ENCODE measurements at places on chromosomes 16 and 17.

- DNase-seq, result no peak
These were observed 24.6 kb upstream of the COX10 start for GRCh38 chr17:14044702-14045101.

DNA sequence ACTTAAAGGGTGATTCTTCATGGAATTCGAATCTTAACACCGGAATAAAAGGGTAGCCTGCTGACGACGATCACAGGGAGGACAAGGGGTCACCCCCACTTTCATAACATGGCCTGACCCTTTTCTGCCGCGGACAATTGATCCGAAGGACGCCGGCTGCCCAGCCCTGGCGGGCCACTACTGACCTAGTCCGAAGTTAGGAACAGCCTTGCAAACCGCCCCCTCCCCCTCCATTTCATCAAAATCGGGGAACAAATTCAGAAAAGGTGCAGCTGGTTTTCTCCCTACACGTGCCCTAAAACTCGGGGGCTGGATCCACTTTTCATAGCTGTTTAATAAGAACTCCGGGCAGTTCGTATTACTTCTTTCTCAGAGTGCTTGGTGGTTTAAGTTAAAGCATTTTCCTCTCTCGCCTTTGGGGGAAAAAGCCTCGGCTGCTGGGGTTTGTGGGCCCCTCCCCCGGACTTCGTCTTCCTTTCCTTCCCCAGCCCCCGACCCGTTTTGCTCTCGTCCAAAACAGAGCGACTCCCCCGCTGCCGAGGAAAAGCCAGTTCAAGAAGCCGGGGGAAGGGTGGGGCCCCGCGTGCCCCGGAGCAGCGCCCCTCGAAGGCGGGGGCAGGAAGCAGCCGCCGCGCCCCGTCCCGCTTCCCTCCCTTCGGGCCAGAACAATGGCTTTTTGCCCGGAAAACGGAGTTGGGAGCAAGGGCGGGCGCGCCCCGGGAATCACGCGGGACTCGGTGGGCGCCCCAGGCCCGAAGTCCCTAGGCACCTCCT, 641 bp upstream of the CBX2 start:
- peak; percentile 43 for DNase-seq

DNA sequence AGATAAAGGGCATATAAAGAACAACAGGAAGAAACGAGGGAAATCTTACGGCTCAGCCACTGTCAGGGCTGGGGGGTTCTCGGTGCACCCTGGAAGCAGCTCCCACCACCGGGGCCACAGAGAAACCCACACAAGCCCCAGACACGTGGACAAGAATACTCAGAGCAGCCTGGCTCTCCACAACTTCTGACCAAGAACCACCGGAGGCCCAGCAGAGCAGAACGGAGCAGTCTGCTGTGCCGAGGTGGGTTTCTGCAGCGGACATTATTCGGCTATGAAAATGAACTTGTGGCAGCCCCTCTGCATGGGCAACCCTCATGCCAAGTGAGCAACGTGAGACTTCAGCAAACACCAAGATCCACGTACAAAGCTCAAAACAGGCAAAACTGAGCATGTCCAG, 6.8 kb downstream of the DNASE1 start:
- no peak for DNase-seq

GRCh38 chr16:86934581-86935375, 356.4 kb downstream of the FOXL1 start:
- DNase-seq, result no peak

DNA sequence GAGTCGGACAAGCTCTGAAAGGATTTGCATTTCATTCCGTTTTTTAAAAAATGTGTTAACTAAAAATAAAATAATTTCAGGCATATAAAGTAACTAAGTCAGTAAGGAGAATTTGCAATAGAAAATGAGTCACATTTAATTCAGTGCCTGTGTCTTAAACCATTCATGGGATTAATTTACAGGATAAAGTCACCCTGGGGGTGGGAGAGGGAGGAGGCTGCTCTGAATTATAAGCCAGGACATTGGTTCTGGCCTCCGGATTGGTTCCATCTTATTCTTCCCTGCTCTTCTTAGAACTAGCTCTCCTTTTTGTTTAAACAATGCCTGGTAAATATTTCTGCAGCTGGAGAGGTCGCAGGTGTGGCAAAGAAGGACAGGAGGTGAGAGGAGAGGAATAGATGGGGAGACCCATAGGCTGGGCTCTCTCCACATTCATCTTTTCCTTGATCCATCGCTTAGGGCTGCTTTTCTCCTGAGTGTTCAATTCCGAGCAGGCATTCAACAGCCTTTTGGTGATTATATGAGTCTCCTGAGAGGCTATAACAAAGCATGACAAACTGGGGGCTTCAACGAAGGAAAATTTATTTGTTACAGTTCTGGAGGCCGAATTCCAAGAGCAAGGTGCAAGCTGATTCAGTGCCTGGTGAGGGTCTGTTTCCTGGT, 319.2 kb downstream of the PHKB start:
- DNase-seq, result no peak

DNA sequence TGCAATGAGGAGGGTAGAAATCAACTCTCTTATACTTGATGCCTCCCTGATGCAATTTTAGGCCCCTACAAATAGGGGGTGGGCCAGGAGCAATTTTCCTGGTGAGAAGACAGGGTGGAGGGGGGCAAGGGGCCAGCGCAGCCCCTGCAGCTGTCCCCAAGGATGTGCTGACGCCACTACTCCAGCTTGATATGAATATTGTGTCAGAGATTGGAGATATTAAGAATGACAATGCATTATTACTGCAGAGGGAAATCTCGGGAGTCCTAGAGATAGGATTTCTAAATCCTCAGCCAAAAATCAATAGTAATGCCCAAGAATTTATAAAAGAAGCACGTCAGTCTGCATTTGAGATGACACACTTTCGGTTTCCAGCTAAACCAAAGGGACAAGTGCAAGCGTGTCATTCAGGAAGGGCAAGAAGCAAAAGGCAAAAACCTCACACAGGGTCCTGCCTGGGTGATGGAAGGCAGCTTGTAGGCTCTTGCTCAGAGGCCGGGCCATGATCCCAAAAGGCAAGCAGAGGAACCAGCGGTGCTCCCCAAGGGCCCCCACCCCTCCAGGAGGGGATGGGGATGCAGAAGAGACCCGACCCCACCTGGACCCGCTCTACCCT, 178.8 kb downstream of the C16orf78 start:
- DNase-seq, result no peak

DNA sequence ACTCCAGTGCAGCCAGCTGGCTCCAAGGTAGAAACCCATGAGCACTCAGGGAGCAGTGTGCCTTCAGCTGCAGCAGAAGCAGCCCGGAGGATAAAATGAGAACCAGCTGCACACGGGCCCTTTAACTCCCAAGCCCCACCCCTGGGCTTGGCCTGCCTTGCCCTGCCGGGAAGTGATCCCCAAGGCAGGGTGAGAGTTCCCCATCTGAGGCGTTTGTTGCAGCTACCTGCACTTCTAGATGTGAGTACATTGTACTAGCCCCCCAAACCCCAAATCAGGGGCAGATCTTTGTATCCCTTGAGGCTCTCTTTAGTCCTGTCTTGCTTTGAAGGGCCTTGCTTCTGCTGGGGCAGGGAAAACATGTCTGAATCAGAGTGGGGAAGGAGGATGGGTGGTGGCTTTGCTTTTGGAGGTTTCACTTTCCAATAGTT, at the start of gene MVP:
Gene MVP, plus strand, starts transcription at position 192 of the 431 bp plus-strand sequence. CDS start 10,088 bp downstream, outside the sequence.
- DNase-seq, result peak; percentile 72

DNA sequence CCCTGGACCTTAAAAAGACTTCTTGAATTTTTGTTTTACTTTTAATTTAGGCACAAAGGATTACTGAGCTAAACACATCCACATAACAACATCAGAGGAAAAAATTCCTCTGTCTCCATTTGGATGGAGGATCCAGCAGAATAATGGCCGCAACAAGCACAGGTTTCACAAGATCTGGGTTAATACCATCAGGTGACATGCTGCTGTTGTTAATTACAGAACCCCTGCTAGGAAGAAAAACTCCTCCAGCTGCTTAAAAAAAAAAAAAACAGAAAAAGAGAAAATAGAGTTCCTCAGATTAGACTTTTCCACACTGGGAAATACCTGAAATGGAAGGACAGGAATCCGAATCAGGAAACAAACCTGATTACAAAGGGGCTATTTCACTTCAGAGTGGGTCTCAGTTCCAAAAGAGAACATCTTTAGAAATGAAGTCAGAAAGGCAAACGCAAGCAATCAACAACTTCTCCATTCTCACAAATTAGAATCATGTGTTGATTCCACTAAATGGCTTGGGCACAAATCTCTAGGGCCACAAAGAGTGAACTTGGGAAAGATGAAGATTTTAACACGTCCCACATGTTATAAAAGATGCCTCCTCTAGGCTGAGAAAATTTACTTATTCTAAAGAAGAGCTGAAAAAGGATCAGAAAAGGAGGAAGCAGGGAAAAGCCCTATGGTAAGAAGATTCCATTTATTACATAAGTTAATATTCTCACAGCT, 44.0 kb downstream of the SPOP start:
- DNase-seq, result no peak

GRCh38 chr16:17654571-17654970, 183.8 kb upstream of the XYLT1 start:
- no peak for DNase-seq

- DNase-seq, result no peak
These were observed 65.0 kb downstream of the MPRIP start for GRCh38 chr17:17107281-17107680.

- DNase-seq, result peak; percentile 60
These were observed 32.3 kb upstream of the CAPN15 start for GRCh38 chr16:495127-495748.

GRCh38 chr17:39139161-39139511, 12.3 kb downstream of the PLXDC1 start:
- peak; percentile 90 for DNase-seq

DNA sequence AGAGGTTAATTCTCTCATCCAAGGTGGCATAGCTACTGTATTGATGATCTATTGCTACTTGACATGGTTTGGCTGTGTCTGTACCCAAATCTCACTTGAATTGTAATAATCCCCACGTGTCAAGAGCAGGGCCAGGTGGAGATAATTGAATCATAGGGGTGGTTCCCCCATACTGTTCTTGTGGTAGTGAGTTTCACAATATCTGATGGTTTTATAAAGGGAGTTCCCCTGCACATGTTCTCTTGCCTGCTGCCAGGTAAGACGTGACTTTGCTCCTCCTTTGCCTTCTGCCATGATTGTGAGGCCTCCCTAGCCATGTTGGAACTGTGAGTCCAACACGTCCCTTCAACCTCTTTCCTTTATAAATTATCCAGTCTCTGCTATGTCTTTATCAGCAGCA, 22.9 kb upstream of the CPPED1 start:
- no peak for DNase-seq

DNA sequence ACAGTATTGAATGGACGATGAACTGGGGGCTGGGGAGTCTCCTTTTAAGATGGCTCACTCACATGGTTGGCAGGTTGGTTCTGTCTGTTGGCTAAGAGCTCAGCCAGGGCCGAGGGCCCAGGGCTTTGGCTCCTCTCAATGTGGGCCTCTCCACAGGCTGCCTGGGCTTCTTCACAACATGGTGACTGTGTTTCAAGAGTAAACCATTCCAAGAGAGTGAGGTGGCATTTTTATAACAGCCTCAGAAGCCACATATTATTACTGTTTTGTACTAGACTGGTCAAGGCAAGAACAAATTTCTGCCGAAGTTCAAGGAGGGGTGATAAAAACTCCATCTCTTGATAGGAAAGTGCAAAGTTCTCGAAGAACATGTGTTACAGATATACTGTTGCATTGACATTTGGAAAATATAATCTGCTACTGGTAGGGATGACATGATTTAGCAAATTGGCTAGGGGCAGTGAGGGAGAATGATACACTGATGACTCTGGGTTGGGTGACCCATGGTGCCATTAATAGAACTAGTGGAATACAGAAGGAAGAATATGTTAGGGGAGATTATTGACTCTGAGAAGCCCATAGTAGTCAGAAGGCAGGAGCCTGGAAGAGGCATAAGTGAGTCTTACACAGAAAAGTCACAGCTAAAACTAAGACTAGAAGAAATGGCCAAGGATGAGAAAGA, 13.7 kb downstream of the KRABD2 start:
- DNase-seq, result no peak

GRCh38 chr17:75088465-75089417, 987 bp downstream of the SLC16A5 start:
- DNase-seq, result peak; percentile 68

DNA sequence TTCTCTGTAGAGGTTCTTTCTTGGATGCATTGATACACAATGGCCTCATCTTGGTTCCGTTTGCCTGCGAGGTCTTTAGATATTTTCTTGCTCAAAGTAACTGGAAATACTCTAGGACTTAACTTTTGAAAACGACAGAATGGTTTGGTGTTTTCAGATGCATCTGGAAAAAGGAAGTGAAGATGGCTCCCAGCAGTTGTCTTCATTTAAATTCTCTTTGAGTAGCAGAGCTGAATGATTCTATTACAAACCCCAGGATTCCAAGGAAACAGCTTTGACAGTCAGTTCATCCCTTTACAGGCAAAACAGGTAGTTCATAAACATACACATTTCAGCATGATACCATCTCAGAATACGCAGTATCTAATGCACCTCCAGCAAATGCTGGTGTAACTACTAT, 54.8 kb downstream of the PSMD12 start:
- DNase-seq, result no peak

DNA sequence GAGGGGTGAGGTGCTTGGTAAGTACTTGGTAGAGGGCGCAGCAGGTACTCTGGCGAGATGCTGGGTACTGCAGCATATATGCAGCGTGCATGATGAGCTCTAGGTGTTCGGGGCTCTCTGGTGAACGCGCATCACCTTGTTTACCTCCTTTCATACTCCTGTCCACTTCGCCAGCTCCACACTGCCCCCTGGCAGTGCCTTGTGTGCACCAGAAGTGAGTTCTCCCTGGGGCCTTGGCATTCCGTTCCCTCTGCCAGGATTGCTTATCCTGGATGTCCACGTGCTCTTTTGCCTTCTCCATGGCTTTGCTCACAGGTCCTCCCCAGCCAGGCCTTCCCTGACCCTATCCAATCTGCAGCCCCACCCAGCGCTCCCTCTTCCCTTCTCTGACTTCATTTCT, 154.2 kb downstream of the MRM1 start:
- no peak for DNase-seq

GRCh38 chr16:1355591-1355990, 3.9 kb downstream of the GNPTG start:
- DNase-seq, result no peak

DNA sequence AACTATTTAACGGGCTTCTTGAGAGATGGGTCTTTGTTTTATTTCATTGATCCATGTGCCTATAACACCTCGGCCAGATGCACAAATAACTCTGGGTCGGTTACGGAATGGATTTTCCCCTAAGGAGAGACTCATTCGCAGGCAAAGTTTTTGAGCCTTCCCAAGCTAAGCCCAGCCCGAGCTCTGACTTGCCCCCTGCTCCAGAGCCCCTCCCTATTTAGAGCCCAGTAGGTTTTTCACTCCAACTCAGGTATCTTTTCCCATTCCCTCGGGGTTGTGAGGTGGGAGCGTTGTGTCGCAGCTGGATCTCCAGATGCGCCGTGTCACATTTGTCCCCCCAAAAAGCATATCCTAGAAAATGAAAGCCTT, 812 bp upstream of the MYOCD start:
- no peak for DNase-seq

GRCh38 chr16:47018223-47018891, 44.9 kb upstream of the DNAJA2 start:
- peak; percentile 6 for DNase-seq

GRCh38 chr17:12485361-12485906, 180.3 kb upstream of the MYOCD start:
- DNase-seq, result peak; percentile 37
